Stimulated activated memory B cell treated with anti-CD40 and anti-IgM and Interleukin-4, amounts not matched to agents 10 μg/mL and 1 μg/mL and 100 μg/mL, for 72 hours (primary cell): ENCODE measurements at places on chromosomes 3 and 15.
A peak's percentile ranks its signal among the peaks of the same experiment; 100 is the strongest.

DNA sequence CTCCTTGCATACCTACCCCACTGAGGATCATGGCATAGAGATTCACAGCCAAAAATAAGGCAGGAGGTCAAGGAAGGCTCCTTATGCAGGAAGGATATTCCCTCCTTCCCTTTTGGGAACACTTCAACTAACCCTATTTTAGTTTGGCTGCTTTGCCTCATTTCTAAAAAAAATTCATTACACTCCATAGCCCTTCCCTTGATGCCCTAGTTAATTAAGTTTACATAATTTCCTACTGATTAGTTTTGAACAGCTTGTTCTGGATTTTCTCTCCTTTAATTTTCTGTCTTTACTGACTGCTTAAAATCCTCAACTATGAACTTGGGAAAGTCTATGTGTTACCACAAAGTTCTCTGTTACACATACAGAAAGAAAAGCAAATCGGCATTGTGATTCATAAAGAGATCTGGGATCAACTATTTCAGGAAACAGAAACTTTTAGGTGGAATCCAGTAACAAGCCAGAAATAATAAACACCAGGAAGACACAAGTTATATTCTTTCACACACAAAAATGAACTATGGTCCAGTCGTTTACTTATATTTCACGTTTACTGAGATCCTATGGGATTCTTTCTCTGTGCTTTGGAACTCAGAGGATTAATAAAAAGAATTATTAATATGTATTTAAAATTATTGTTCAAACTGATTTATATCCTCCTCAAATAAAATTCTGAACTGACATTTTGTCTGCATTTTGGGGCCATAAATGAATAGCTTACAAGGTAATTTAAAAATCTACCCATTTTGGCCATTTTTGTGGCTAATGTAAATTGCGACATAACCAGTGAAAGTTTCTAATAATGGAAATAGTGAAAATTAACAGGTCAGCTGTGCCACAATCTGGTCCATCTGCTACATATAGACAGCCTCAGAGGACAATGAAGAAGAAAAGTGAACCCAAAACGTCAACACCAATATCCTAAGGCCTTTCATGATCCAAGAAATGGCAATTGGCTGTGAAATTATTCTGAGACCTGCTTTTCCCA, 113.8 kb downstream of the FRMD5 start:
- no peak for ATAC-seq

- peak; percentile 76 for ATAC-seq
Measured at GRCh38 chr3:177358091-177358976, 161.1 kb upstream of the TBL1XR1 start.

DNA sequence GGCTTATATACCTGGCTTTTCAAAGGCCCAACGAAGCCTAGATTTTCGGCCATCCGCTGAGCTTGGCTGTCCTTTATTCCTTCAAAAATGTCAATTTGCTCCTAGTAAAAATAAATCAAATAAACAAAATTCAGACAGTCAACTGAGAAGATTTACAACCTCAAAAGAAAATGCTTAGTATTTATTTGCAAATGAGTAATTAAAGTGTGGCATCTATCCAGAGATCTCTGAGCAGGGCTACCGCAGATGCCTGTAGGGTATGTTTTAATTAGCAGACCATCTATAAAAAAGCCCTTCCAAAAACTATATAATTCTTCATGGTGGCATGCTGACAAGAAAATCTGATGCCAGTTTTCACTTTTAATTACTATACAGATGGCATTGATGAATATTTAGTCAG, 136.2 kb downstream of the SUCLG2 start:
- no peak for ATAC-seq

DNA sequence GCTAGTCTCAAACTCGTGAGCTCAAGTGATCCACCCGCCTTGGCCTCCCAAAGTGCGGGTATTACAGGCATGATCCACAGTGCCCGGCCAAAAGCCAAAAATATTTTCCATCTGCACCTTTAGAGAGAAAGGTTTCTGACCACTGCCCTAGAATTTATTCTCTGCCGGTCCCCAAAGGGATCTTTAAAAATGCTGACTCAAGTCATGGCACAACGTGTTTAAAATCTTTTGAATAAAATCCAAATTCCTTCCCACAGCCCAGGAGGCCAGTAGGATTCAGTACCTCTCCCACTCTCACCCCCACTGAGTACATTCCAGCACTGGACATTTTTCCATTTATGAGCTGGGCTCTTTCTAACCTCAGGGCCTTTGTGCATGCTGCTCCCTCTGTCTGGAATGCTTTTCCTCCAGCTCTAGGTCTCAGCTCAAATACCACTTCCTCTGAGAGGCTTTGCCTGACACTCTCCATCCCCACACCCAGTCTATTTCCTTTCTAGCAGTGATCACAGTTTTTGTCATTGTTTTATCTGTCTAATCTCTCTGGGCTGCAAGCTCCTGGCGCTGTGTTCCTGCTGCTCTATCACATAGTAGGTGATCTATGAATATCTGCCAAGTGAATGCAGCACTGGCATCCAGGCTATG, 502.9 kb downstream of the SHQ1 start:
- ATAC-seq, result no peak

- ATAC-seq, result no peak
Measured at GRCh38 chr3:42736081-42736480, 33.5 kb upstream of the HHATL start.

- no peak for ATAC-seq
Measured at GRCh38 chr15:40340038-40340739, 550 bp downstream of the CCDC9B start.

DNA sequence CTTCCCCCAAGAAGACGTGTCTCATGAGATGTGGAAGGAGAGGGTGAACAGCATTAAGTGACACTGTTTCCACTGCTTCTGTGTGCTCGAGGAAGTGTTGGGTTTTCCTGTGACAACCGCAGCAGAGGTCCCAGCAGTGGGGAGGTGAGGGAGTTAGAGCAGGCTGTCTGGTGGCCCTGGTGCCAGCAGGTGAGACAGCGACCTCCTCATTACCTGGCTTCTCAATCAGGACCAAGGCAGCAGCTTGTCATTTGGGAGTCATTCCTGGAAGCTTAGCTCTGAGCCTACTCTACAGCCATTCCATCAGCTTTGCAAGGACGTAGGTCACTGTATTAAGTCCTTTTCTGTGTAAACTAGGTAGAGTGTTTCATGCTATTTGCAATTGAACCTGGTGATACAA, 63.3 kb upstream of the RGMA start:
- ATAC-seq, result no peak

GRCh38 chr15:83991163-83991562, 244.4 kb upstream of the GOLGA6L4 start:
- no peak for ATAC-seq

DNA sequence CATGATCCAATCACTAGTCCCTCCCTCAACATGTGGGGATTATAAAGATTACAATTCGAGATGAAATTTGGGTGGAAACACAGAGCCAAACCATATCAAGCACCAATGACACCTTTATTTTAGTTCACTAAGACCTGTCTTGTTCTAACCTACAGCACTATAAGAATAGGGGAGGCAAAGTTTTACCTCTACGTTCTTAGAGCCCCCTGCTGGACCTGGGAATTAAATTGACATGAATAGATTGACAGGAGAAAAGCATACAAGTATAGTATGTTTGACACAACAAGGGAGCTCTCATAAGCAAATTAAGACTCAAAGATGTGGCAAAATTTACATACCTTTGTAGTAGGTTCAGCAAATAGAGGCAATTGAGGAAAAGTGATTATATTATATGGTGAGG, 974.4 kb upstream of the ALCAM start:
- no peak for ATAC-seq

DNA sequence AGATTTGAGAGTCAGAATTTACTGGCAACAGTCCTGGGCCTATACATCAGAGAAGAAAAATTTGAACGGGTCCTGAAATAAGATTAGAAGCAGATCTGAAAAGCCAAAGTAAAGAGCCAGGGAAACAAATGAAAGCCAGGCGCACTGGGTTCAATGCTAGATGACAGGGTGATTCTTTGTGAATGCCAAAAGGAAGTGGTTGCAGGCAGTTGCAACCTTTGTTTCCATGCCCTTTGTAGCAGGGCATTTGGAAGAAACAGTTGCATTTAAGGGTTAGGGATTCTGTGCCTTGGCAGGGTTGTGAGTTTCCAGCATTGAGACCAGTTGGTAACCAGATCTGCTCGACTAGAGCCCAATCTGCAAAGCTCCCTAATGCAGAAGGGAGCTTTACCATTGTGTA, 36.4 kb upstream of the MTHFS start:
- no peak for ATAC-seq
